ENCODE measurements at places on chromosomes 13 and 19.

- DNase-seq: no peak
Observed at GRCh38 chr13:40223585-40223984, 442.9 kb downstream of the FOXO1 start.

GRCh38 chr19:49327878-49328544 lies 3.0 kb upstream of the SLC6A16 start:
- no peak for DNase-seq

GRCh38 chr19:48394331-48395169 lies 1.1 kb downstream of the GRIN2D start:
- no peak for DNase-seq

DNA sequence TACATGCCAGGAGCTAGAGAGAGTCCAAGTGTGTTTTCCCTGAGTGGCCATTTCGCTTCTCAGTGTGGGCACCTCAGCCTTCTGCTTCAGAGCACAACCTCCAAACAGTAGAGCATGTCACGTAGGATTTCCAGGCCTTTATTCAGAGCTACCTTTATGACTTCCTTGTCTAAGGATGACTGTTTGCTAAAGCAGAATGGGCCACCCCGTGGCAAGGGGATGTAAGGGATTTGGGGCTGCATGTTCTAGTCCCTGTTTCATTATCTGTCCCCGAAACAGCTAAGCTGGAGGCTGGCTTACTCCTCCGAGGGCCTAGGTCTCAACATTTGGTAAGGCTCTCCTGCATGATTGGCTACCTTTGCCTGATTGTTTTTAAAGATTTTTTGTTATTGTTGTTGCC lies 6.0 kb downstream of the RNASEH2B start:
- no peak for DNase-seq

DNA sequence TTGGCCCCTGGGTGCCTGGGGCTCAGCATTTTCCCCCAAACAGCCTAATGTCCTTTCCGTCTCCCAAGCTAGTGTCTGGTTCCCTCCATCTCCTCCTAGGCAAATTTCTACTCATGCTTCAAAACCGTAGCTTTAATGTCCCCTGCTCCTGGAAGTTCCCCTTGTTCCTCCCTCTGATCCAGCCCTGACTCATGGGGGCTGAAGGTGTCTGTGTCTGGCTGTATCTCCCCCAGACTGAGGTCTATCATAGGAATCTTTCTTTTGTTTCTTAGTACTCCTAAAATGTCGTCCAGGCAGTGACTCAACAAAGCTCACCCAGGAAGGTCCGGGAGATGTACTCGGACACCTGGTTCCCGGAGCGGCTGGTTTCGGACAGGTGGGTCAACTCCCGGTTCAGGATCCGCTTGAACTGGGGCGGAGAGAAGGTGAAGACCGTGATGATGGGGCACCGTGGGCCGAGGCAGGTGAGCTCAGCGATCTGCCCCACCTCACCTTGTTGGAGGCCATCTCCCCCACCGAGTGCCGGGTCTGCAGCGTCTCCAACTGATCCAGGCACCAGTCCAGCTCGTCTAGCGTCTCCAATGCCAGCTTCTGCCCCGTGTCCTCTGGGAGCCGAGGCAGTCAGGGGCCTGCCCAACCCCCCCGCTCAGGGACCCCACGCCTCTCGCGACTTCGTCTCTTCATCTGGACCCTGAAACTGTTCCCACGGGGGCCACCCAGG lies 6.2 kb downstream of the PDE4C start:
- no peak for DNase-seq

Data from T-cell (primary cell).